Stimulated activated CD4-positive, alpha-beta T cell treated with anti-CD3 and anti-CD28 coated beads, TNF-alpha, amount 100 ng/mL, for 1 hour (primary cell): ENCODE measurements at places on chromosomes 7 and 10.

DNA sequence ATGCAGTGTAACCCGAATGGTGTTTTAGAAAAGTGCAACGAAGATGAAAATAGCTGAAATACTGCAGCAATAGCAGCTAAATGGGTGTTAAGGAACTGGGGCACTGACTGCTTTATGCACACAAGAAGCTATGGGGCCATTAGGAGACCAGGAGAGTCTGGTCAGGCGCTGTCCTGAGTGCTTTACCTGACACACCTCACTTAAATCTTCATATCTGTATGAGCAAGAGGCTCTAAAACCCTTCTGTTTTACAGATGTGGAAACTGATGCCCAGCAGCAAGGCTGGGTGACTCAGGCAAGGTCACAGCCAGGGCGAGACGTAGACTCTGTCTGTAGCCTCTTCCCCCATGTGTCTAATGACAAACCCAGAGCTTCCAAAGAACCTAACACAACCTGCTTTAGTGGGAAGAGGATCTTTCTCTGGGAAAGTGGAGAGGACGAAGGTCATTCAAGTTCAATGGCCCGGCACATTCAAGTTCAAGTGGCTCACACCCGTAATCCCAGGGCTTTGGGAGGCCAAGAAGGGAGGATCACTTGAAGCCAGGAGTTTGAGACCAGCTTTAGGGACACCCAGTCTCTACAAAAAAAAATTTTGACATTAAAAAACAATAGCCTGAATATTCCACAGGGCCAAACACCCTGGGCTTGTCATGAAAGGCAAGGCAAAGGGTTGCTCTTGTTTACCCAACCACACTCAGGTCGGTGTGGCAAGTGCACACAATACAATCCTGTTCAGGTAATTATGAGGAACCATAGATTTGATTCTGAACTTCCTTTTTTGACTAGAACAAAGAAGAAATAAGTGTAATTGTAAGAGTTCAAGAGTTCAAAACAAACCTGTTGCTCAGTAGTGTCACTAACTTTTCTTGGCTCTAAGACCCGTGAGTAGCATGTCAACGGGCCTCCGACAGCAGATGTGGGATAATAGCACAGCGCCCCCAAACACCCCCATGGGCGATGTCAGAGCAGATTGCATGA lies 53.7 kb upstream of the KLF6 start:
- DNase-seq = no peak

DNA sequence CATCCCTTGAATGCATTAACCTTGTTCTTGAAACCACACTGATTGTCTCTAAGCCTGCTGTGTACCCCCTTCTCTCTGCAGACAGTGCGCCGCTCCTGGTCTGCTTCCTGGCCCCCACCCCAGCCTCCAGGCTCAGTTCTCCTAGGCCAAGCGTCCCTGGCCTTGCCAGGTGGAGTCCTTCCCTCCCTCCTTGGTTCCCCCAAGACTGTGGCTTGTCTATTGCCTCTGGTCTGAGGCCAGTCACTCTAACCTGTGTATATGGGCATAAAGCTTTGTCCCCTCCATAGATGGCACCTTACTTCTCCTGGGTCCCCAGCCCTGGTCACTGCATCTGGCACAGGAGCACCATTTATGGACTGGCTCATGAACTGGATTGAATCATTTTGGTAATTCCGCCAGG lies 133.5 kb upstream of the EEPD1 start:
- DNase-seq = no peak

DNA sequence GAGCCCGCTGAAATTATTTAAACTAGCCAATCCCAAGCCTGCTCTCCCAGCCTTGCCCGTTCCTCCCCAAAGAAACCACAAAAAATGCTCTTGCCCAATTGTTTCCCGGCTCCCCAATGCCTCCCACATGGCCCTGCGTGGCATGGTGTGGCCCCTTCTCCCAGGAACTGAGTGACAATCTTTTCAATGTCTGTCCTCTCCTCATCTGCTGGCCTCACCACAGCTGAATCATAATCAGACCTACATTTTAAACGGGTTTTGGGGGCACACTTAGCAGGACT lies 201.5 kb downstream of the PRPF18 start:
- no peak for DNase-seq

GRCh38 chr7:127911968-127912511 lies 119.2 kb downstream of the LRRC4 start:
- DNase-seq = no peak

DNA sequence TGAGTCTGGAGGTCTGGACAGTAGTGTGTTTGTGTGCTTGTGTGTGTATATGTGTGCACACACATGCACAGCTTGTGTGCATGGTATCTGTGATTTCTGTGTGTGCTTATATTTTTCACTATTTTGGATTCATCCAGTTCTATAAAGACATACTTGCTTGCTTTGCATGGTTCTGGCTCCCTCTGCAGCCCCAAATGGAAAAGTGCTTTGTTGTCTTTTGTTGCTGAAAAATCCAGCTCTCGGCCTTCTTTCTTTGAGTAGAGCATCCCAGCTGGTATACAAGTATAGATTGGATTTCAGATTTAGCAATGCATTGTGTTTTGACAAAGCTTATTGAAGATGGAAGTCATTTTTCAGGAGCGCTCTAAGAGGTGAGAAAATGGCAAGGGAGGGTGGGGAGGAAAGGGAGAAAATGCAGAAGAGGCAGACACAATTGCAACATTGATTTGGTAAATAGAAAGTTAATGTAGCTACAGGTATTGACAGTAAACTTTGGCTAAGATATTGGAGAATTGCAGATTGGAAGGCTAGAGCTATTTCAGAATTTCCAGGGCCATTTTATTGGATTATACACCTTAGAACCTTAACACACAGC lies 333.9 kb downstream of the AUTS2 start:
- DNase-seq = no peak

GRCh38 chr10:17174626-17175025 lies 26.8 kb downstream of the TRDMT1 start:
- no peak for DNase-seq

GRCh38 chr7:18268571-18268970 lies 227.0 kb upstream of the HDAC9 start:
- no peak for DNase-seq

GRCh38 chr10:119821182-119821581 lies 51.5 kb downstream of the MCMBP start:
- no peak for DNase-seq

- no peak for DNase-seq
Measured at GRCh38 chr7:50695026-50695425, 87.7 kb downstream of the GRB10 start.

GRCh38 chr10:112906945-112907344 lies 43.1 kb upstream of the TCF7L2 start:
- no peak for DNase-seq

DNA sequence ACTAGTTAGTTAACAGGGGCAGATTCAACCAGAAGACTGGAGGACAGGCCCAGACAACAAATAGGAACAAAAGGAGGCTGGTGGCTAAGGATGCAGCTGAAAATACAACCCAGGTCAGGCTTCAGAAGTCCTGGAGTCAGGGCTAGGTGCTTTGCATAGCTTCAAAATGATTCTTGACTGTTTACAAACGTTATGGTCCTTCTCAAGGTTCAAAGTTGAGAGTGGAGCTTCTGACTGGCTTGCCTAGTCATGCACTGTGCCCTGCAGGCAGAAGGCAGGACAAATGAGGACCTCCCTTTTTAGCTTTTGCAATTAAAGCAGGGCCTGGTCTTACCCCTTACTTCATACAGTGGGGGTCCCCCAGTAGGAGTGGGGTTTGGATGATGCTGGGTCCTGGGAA lies 4.4 kb upstream of the CDH23 start:
- DNase-seq = no peak
